ENCODE measurements at places on chromosomes 5 and 9. TPM values are rescaled to one million over a fixed set of nuclear protein-coding genes. Genes with fewer than 3 reads are reported as not detected.

Gene SLC34A1
- total RNA-seq: not detected

Gene SCGB3A2
- not detected for total RNA-seq

Gene GRM6
- not detected for total RNA-seq

Gene HAPLN1
- total RNA-seq: 1.1 TPM
